ENCODE measurements at places on chromosomes 5 and 9. TPM values are rescaled to one million over a fixed set of nuclear protein-coding genes. Genes with fewer than 3 reads are reported as not detected.

DNA sequence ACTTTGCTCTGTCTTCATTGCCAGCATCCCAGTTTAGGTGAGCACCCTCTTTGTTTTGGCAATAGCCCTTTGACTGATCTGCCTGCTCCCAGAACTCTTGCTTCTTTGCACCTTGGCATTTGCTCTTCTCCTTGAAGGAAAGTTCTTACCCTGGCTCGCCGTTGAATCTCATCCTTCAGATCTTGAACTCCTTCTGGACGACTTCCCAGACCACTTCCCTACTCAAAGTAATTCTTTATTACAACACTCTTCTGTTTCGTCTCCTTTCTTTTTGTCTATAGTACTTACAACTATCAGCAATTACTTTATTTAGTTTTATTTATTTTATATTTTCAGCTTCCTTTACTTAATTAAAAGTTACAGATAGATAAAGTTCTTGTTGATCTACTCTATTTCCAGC is 1510.1 kb downstream of the MAT2B start:
- no peak for DNase-seq

The SH3GL2 gene
- 0.38 TPM for total RNA-seq

DNA sequence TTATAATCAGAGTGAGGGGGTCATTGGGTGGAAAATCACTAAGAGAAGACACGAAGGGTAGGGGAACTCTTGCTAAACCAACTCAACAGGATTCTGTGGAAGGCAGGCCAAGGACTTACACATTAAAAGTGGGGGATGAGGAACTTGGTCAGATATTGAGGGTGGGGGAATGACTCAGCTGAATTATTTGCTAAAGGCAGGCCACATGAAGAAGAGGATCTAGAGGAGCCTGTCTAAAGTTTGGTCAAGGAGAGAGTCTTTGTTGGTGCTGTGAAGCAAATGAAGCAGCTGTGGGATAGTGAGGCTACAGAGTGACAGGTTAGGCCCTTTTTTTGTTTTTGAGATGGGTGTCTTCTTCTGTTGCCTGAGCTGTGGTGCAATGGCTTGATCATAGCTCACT is 63.9 kb upstream of the SPRY4 start:
- DNase-seq, result no peak

DNA sequence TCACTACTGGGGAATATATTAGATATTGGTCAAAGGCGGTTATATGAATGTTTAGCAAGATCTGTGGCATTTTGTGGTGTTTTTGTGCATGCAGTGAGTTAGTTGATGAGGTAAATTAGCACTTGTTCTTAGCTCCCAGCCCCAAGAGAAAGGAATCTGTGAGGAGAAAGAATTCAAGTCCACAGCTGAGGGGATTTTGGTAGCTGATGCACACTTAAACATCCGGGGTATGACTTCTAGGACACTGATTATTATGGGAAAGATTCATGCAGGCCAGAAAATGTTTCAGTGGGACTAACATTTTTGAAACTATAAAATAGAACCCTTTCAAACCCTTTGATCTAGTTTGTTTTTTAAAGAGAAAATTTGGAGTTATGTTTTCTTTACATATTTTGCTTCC is 118.2 kb upstream of the RPS23 start:
- DNase-seq, result no peak

- no peak for DNase-seq
These were observed 312.9 kb downstream of the ADGRV1 start for GRCh38 chr5:90871391-90871991.

GRCh38 chr9:131685753-131686706 is 53.8 kb downstream of the RAPGEF1 start:
- no peak for DNase-seq

The WDR31 gene
- 0.76 TPM for total RNA-seq

GRCh38 chr5:94968507-94969095 is 316.3 kb downstream of the MCTP1 start:
- peak; percentile 47 for DNase-seq

DNA sequence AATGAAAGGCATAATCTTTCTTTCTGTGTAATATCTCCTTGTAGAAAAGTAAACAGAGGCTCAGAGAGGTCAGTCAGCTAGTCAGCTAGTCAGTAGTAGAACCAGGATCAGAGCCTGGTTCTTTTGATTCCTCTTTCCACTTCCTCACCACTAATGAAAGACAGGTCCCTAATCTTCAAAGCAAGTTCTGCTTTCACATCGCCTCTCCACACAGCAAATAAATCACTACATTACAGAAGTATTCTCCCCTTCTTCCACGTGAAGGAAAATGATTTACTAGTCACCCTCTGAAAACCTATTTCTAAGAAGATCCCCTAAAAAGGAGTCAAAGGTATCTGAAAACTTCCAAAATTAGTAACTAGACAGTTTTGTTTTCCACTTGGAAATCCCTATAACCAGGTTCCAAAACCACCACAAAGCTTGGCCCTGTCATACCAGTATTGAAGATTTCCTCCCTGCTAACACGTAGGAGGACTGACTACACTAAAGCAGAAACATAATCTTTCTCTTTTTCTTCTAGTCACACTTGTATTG is 140.5 kb upstream of the TARS1 start:
- DNase-seq, result no peak

The TMEM215 gene
- total RNA-seq, result not detected

- DNase-seq, result no peak
These were observed 38.2 kb downstream of the SERINC5 start for GRCh38 chr5:80217667-80218066.

The ZBED3 gene
- 1.1 TPM for total RNA-seq

DNA sequence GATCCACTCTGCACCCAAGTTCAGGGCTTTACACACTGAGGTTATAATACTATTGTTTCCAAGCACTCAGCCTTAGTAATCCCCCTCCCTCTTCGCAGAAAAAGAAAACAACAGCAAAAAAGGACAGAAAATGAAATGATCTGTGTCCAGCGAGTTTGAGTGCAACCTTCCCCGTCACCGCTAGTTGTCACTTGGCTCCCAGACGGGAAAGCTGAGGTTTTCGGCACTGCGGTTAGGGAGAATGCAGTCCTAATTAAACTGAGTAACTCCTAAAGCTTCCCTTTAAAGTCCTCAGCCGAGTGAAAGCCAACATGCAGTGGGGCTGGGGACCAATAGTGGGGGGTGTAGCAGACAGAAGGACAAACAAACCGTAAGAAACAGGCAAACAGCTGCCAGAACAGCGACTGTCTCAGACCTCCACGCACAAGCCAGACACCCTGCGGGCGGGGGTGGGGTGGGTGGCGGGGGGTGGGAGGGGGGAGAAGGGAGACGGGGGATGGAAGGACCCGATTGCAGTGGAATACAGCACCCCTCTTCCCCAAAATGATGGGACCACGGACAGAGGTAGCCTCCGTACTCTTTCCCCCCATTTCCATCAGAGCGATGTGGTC is 680 bp downstream of the GLRA1 start:
- DNase-seq, result no peak

Data from thymus (tissue), 14 donors.